ENCODE measurements at places on chromosomes 1 and 21. TPM values are rescaled to one million over a fixed set of nuclear protein-coding genes. Genes with fewer than 3 reads are reported as not detected.

DNA sequence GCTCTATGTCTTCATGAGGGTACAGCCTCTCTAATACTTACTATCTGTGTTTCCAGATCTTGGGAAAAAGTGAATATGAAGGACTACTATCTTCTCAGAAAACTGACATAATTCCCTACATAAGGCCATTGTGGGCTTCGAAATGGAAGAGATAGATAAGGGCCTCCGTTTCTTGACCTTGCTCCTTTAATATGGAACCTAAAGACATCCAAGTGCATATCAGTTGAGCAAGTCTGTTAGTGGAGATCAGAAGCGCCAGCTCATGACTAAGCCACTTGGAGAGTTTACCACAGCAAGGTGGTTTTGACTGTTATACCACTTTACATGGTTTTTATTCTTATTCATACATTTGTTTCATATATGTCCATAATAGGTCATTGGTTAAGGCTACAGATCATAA, 35.3 kb upstream of the FCER1A start:
- H3K27ac ChIP-seq = no peak overlapping the region
- no peak overlapping the region for H3K4me3 ChIP-seq
- no peak for DNase-seq
- peaks cover 2% of the 10 kb centered on the region for H3K4me1 ChIP-seq

- peaks cover 59% of the 10 kb centered on the region for H3K4me1 ChIP-seq
- H3K27me3 ChIP-seq = no peaks in the 10 kb centered on the region
Observed at GRCh38 chr1:173866413-173867115, 1.2 kb downstream of the GAS5 start.

Gene GJA8
- not detected for total RNA-seq

GRCh38 chr1:22452481-22452957, 868 bp downstream of the ZBTB40 start:
- H3K36me3 ChIP-seq = no peaks in the 10 kb centered on the region
- H3K27ac ChIP-seq = peak overlapping the region; percentile 92
- DNase-seq = peak; percentile 79
- H3K4me3 ChIP-seq = peak overlapping the region; percentile 90

Gene NBPF6
- total RNA-seq = 0.40 TPM

Measured in activated CD4-positive, alpha-beta T cell treated with anti-CD3 and anti-CD28 coated beads, Interleukin-2, amount 10 ng/mL, durations not matched to agents 24 days and 14 days (primary cell).